NCI-H446 (cell line): ENCODE measurements at places on chromosomes 12 and 14.

GRCh38 chr14:96581902-96582301 is 79.7 kb downstream of the PAPOLA start:
- DNase-seq: no peak

DNA sequence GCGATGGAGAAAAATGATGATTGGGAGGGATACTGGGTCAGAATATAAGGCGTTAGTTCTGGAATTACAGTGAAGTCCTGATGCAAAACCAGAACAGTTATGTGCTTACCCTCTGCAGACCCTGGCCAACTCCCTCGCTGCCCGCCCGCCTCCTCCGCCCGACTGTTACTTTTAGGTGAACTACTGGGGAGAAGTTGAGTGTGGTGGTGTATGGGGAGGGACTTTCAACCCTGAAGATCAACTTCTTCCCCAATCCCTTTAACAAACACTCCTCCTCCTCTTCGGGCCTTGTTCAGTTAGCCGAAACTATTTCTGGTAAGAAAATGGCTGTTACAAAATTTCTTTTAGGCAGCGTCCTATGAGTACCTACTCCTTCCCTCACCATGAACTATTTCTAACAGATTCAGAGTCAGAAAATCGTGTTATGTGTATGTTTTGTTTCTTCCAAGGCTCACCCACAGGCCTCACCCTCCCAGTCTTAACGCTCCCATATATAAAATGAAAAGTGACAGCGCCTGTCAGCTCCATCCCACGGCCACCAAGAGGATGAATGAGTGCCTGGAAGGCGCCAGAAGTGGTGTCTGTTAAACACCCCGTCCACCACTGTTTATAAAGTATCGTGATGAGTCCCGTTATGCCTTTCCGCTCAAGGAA is 1.3 kb downstream of the FBXO33 start:
- DNase-seq: no peak

- DNase-seq: no peak
These were observed 4.2 kb downstream of the HSPA2 start for GRCh38 chr14:64544607-64545312.

GRCh38 chr14:75011356-75011994 is 8.8 kb downstream of the EIF2B2 start:
- DNase-seq: no peak

GRCh38 chr12:47084172-47084571 is 4.4 kb upstream of the AMIGO2 start:
- no peak for DNase-seq

- DNase-seq: no peak
These were observed 2.9 kb upstream of the DHRS2 start for GRCh38 chr14:23633160-23633701.

DNA sequence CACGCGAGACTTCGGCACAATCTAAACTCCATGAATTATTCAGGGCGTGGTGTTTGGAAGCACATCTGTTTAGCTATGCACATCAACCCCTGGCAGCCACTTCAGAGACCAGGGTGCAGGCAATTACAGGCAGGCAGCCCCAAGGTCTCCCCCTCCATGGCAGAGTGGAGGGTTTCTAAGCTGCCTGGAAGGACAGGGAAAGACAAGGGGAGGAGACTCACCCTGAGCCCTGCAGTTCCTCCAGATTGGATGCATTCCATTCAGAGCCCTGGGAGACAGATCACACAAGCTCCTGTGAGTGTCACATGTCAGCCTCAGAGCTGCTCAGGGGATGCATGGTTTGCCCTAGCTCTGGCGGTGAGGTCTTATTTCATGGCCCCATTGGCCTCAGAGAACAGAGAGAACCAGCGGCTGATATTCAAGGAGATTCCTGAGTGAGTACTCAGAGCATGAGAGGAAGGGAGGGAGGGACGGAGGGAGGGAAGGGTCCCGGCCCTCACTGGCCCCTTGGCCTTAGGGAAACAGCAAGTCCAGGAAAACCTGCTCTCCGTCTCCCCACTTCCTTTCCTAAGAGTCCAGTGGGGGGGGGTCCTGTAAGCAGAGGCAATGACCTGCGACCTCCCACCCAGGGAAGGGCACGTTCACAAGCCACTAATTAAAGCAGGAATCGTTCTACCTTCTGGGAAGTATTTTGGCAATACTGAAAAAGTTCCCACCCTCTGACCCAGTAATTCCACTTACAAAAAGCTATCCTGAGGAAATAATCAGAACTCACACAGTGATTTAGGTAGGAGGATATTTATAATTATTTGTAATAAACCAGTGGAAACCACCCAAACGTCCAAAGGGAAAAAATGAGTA is 55.1 kb downstream of the SSH1 start:
- no peak for DNase-seq

GRCh38 chr14:88937706-88938105 is 113.3 kb downstream of the TTC8 start:
- no peak for DNase-seq

- DNase-seq: no peak
These were observed 171.7 kb downstream of the NRXN3 start for GRCh38 chr14:78341827-78342389.

- DNase-seq: no peak
These were observed 3.7 kb upstream of the USP15 start for GRCh38 chr12:62256408-62257096.

GRCh38 chr14:43215524-43215923 is 1291.6 kb downstream of the FSCB start:
- DNase-seq: no peak

- DNase-seq: no peak
These were observed 8.5 kb downstream of the SLC2A3 start for GRCh38 chr12:7927470-7927869.

GRCh38 chr14:103286460-103286859 is 47.6 kb upstream of the EIF5 start:
- no peak for DNase-seq

DNA sequence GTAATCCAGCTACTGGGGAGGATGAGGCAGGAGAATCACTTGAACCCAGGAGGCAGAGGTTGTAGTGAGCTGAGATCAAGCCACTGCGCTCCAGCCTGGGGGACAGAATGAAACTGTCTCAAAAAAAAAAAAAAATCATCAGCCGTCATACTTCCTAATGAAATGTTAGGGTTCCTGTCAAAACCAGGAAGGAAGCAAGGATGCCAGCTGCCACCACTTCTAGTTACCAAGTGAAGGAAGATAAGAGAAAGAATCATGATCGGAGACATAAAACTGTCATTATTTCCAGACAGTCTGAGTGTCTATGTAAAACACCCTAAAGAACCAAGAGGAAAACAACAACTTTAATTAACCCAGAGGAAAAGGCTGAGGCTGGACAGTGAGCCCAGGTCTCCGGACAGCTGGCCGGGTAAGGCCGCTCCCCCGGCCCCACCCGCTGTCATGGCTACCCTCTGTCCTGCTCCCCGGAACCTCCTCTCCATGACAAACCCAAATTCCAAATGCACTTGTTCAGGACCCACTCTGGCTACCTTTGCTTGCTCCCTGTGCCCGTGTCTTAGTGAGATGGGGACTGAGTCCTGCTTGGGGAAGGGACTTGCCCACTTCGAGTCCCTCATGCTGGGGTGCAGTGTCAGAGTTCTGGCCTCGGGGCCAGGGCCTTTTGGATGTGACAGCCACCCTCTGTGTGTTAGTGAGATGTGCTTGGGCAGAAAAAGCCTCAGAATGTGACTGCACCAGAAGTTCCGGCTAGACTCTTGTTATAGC is 29.0 kb downstream of the SLC6A12 start:
- DNase-seq: no peak

- DNase-seq: no peak
These were observed 115.1 kb downstream of the BEGAIN start for GRCh38 chr14:100472094-100472455.

- no peak for DNase-seq
These were observed 47.7 kb upstream of the PTPRO start for GRCh38 chr12:15274561-15274967.

- DNase-seq: no peak
These were observed 139.8 kb downstream of the DACT1 start for GRCh38 chr14:58777541-58777979.

DNA sequence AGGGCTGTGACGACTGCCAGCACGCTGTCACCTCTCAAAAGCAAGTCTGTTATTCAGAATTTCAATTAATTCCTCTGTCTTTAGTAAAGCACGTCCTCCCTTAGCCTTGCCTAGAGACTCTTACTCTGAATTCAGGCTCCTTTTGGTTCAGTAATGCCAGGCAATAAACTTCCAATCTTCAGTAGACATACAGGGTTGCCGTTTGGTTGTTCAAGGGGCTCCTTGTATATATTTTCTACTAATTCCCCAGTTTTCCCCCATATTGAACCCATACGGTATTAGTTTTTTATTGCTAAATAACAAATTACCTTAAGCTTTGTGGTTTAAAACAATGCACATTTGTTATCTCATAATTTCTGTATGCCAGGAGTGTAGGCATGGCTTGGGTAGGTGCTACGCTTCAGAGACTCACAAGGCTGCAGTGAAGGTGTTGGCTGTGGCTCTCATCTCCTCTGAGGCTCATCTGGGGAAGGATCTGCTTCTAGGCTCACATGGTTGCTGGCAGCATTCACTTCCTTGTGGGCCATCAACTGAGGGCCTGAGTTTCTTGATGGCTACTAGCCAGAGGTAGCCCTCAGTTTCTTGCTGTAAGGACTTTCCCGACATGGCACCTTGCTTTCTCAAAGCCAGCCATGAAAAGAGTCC is 7.3 kb upstream of the CLECL1 start:
- DNase-seq: no peak

GRCh38 chr12:75722714-75723200 is 211.3 kb upstream of the KRR1 start:
- peak; percentile 92 for DNase-seq

DNA sequence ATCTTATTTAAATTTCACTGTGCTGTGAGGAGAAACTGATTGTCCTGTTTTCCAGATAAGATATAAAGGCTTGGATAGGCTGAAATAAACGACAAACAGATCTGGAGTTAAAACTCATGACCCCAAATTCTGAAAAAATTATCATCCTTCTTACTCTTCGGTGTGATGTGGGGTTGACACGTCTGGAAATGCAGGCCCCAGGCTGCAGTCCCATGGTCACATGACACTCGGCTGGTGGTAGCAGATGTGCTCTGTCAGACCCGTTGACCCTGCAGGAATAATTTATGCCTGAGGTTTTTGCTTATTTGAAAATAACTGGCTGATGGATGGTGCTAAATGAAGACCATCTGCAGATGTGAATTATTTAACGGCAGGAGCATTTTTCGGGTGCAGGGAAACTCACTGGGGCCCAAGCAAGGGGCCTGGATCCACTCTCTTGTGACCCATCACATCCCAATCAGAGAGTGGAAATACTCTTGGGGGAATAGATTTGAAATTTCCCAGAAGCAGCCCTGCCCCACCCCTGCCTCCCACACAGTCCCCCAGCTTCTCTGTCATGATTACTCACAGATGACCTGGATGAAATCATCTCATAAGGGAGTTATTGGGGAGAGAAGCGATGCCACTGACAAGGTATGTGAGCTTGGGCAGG is 47.7 kb upstream of the CMKLR1 start:
- DNase-seq: no peak

- DNase-seq: peak; percentile 63
These were observed 11.1 kb upstream of the DPF3 start for GRCh38 chr14:72904840-72905561.

DNA sequence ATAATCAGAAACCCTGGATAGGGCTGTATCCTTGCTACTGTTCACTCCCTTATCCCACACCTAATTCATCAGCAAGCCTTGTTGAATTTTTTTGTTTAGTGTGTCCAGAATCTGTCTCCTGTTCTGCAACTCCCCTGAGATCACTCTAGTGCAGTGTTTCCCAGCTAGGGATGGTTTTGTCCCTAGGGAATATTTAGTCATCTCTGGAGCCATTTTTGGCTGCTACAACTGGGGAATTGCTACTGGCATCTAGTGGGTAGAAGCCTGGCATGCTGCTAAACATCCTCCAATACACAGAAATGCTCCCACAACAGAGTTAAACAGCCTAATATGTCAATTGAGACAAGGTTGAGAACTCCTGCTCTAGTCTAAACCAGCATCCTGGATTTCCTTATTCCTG is 248.0 kb downstream of the NPAS3 start:
- DNase-seq: no peak

- no peak for DNase-seq
These were observed 1.6 kb downstream of the METTL3 start for GRCh38 chr14:21509432-21510143.

DNA sequence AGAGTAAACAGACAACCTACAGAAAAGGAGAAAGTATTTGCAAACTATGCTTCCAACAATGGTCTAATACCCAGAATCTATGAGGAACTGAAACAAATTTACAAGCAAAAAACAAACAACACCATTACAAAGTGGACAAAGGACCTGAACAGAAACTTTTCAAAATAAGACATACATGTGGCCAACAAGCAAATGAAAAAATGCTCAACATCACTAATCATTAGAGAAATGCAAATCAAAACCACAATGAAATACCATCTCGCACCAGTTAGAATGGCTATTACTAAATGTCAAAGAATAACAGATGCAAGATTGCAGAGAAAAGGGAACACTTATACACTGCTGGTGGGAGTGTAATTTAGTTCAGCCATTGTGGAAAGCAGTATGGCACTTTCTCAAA is 125.8 kb downstream of the C12orf42 start:
- no peak for DNase-seq

DNA sequence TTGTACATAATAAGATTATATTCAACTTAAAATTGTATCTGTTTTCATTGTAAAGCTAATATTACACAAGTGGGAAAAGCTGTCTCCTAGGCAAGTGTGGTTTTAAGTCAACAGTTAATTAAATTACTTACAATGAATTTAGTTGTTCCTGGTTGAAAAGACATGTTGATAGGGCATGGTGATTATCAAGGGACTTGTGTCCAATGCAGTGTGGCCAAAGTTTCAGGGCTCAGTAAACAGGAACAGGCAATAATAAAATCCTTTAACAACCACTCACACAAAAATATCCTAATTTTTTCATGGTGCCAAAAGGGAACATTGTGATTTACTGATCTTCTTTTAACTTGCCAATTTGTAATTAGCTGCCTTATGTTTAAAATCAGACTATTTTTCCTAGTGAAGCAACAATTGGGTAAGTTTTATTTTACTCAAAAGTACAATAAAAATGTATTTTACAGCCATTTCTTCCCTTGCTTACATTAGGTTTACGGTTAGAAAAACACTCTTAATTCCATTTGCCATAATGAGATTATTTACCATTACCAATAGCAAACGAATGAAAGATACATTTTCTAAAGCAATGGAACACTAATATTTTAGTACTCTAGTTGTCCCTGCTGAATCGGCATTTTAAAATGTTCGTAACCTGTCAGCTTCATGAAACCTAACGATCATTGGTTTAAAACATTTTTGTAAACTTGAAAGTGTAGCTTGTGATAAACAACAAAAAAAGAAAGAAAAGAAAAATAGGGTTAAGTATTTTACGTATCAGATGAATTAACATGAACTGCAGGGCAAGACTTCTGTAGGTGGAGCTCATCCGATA is 1.8 kb upstream of the WNK1 start:
- peak; percentile 29 for DNase-seq

DNA sequence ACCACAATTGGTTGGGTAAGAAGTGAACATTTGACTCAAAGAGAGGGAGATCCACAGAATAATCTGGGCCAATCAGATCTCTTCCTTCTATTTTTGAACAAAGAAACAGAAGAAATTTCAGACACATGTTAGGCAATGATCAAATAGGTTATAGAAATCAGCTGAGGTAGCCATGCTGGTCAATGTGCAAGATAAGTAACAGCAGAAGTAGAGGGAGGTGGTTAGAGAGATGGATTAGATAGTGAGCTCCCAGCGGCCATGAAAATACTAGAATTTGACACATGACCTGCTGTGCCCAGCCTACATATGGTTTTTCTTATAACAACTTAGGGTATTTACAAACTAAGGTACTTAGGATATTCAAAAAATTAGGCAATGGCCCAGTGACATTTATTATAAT is 230.9 kb upstream of the ARID2 start:
- no peak for DNase-seq
